ENCODE measurements at places on chromosomes 3 and 15. TPM values are rescaled to one million over a fixed set of nuclear protein-coding genes. Genes with fewer than 3 reads are reported as not detected.

DNA sequence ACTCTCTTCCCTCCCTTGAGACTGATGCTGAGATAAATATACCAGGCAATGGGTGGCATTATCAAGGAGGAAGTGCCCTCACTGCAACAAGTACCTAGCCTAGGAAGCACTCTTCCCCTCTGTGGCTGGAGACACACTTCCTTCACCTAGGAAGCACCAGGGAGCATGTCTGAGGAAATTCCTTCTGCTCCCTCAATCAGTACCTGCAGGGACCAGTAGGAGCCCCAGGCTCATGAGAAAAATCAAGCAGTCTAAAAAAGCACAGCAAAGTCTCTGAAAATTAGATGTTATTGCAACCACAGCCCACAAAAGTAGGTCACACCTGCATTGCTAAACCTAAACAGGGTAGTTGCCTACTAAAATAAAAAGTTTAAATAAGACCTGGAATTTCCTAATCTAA, 78.2 kb upstream of the TRPM1 start:
- H3K27me3 ChIP-seq, result no peaks in the 10 kb centered on the region
- no peak overlapping the region for H3K4me3 ChIP-seq
- H3K27ac ChIP-seq, result no peak overlapping the region
- no peaks in the 10 kb centered on the region for H3K36me3 ChIP-seq

SAMMSON gene
- total RNA-seq, result not detected

FETUB gene
- total RNA-seq, result not detected

NME9 gene
- not detected for total RNA-seq

PLSCR4 gene
- 8.3 TPM for total RNA-seq

LYSMD2 gene
- 11.1 TPM for total RNA-seq

DNA sequence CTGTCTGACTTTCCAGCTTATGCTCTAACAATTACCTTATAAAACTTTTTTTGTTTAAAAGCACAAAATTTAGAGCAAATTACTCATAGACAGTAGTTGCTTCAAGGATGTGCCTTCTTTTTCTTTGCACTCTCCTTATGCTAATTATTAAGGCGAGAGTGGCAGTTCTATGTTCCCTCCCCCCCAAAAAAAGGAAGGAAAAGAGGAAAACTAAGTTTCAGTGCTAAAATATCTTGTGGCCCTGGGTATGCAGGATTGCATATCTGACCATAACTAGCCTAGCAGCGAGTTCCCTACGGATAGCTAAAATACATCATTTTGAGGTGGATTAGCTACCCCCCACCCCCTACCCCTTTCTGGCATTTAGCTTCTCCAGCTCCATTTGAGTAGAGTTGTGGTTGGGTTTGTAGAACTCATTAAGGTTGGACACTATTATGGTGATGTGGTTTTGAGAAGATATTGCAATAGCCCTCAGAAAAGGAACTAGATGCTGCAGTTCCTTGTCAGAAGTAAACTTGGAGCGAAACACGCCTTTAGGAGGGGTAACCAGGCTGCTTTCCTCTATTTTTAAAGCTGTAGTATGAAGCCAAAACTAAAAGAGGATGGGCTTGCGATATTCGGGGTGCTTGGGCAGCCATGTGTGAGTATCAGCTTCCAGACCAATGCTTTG, 174.6 kb downstream of the AKAP13 start:
- no peak overlapping the region for H3K27ac ChIP-seq
- no peaks in the 10 kb centered on the region for H3K4me1 ChIP-seq
- no peak for DNase-seq
- no peak overlapping the region for H3K4me3 ChIP-seq

PLA2G4D gene
- 1.4 TPM for total RNA-seq

All from PC-9 (cell line).